ENCODE measurements at places on chromosomes 2 and 18.

DNA sequence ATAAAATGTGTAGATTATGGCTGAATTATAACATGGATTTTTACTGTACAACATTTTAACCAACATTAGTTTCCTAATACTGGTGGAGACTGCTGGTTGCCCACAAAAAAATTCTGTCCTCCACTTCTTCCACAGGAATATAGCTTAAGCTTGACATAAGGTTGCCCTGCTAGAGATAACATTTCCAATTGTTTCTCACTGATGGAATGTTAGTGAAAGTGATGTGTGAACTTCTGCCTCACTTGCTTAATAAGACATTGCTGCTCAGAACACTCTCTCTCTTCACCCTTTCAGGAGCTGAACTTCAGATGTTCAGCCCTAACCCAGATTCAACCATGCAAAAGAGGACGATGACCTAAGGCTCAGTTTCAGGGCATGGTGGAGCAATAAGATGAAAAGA lies 2.7 kb upstream of the SGPP2 start:
- DNase-seq = no peak

- no peak for DNase-seq
These were observed 20.5 kb downstream of the HK2 start for GRCh38 chr2:74854401-74854800.

DNA sequence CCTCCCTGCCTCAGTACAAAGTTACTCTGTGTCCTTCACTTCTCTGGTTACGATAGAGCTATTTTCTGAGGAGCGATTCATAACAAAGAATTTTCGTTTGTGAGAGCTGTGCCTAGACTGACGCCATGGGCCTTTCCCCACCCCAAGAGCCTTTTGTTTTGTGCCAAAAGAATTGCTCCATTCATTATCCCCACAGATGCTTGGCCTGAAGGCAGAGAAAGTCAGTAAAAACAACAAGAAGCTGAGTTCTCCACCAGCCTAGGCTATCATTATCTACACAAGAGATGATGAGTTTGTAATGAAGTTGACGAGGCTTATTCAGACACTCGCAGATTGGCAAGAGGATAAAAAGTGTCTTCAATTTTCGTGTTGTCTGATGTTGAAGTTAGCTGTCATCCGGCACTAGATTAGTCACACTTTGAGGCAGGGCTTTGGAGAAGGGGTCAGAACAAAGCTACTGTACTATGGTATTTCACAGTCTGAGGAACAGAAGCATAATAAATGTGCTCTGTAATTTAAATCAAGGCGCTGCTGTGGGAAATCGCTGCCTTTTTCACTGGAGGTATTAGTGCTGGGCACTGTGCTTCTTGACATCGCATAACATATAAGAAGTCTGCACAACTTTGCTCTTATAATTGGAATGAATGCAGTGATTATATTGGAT lies 278.4 kb upstream of the FIGN start:
- no peak for DNase-seq

GRCh38 chr2:202034249-202035088 lies 814 bp downstream of the FZD7 start:
- DNase-seq = no peak

GRCh38 chr2:118750959-118751565 lies 96.4 kb downstream of the EN1 start:
- no peak for DNase-seq

DNA sequence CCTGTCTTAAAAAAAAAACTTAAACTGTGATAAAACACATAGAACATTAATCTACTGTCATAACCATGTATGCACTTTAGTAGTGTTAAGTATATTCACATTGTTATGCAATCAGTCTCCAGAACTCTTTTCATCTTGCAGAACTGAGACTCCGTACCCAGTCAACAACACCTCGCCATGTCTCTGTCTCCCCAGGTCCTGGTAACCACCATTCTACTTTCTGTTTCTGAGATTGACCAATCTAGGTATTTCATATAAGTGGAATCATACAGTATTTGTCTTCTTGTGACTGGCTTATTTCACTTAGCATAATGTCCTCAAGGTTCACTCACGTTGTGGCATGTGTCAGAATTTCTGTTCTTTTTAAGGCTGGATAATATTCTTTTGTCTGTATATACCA lies 290.8 kb upstream of the CXCR4 start:
- no peak for DNase-seq

- no peak for DNase-seq
These were observed 170.3 kb downstream of the TTC32 start for GRCh38 chr2:19731515-19731914.

- DNase-seq = no peak
These were observed 617.7 kb upstream of the CDH2 start for GRCh38 chr18:28794459-28795245.

DNA sequence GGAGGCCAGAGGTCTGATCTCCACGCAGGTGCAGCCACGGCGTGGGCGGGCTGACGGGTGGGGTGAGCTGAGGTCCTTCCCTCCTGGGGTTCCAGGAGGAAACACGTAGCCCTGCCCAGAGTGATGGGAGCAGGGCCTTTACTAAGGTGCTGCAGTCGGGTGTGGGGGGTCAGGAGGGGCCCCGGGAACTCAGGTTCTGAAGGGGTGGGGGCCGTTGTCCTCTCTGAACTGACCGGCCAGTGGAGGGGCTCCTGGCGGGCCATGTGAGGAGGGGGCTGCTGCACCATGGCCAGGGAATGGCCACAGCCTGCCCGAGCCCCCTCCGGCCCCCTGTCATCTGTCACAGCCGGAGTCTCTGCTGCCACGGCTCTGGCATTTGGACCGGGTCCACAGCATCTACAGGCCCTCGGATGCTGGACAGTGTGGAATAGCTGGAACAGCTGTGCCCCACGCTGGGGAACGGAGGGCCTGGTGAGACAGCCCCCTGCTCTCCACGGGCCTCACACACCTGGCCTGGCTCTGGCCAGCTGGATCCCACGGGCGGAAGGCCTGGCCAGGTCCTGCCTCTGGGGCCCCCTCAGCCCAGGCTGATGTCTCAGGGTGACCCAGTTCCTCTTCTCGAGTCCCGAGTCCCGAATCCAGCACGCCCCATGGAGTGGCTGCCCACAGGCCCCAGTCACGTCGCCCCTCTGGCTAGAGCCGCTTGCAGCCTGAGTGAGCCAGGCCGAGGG lies 145.6 kb upstream of the GPC1 start:
- no peak for DNase-seq

DNA sequence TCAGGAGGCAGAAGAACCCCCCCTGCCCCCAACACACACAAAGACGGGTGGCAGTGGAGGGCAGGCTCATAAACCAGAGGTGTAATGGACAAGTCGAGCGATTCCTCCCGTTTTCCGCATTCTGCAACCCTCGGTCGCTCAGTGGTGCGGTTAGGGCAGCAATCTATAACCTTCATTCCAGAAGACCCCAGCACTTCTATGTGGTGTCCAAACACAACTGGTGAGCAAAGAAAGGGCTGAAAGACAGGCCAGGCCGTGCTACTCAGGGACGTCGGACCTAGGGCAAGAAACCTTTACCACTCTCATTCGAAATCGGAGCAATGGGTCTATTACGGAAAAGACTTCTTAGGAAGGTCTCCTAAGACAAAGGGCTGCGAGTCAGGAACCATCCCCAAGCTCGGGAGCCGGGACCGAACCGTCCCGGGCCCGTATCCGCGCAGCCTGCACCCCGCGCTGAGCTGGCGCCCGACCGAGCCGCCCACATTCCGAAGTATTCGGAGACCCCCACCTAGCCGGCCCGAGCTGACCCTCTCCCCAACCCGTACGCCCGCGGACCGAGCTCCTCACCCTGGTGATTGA lies 568 bp downstream of the ARL5A start:
- DNase-seq = no peak

- DNase-seq = no peak
These were observed 116.6 kb upstream of the PELI1 start for GRCh38 chr2:64260817-64261216.

- no peak for DNase-seq
These were observed 141.1 kb upstream of the ETAA1 start for GRCh38 chr2:67255933-67256615.

GRCh38 chr2:120319123-120319522 lies 26.8 kb upstream of the INHBB start:
- no peak for DNase-seq

DNA sequence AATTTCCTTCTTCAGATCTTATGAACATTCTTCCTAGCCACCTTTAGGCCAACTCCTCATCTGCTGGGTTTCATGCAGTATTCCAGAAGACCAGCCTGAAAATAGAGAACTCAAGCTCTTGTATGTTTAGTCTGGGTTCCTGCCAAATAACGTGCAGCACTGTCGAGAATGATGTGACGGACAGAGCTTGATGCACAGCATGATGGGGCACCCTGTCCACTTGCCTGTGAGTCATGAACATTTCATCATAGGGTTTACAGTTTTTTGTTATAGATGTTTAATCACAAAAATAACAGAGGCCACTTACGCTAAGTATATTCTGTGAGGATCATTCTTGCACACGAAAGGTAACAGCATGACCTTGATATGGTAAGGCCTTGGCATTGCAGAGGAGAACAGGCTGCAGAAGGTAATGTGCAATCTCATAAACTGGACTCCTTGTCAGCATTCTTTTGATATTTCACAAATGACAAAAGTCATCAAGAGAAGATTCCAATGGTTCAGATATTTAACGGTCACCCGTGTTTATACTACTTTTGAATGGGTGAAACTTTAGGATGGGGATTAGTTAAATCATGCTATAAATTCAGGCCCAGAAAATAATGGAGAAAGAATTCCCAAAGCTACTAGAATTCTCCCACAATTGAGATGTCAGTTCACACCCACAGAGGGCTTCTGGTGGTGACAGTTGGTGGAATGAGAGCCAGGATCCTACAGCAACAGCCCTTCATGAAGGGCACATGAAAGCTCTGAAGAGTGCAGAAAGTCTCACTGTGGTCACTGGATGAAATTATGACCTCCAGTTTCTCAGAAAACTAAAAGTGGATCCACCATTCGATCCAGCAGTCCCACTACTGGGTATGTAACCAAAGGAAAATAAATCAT lies 396.1 kb upstream of the RAB12 start:
- DNase-seq = no peak

- no peak for DNase-seq
These were observed 80.3 kb downstream of the TSHZ1 start for GRCh38 chr18:75290737-75291358.

DNA sequence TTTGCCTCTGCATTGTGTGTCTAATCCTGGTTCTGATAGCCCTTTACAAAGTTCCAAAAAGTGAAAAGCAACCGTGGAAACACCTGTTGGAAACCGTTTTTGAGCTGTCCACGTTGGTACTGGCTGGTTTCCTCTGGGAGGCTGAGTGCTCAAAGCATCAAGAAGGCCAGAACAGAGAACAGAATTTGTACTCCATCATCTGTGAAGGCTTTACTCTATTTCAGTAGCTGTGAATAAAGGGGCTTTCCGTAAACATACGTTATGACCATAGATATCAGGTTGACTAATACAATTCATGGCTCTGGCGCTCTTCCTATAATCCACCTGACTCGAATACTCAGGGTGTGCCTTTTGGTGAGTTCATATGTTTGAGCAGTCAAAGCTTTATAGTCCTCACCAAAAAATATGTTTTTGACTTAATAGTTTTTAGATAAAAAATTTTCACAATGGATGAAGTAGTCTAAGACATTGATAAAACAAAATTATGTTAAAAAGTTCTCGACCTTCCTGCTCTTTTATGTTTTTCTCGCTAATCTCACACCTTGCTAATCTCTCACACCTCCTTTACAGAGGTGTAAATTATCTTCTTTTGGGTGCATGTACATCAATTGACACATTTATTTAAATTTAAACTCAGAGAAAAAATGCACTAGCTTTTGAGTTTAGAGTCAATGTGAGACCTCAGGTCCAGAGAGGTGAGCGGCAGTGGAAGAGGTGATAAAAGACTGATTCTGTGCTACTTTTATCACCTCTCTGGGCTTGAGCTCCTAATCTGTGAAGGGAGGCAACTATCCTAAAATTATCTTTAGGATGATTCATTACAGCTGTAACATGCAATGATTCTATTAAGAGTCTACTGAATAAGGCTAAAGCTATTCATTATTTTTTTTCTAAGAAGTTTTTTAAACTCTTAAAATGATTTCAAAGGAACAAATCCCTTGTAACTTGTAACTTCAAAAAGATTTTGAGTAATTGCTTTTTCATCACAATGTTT lies 65.3 kb downstream of the CXCR4 start:
- DNase-seq = no peak

GRCh38 chr2:67137699-67138098 lies 259.4 kb upstream of the ETAA1 start:
- DNase-seq = peak; percentile 10

DNA sequence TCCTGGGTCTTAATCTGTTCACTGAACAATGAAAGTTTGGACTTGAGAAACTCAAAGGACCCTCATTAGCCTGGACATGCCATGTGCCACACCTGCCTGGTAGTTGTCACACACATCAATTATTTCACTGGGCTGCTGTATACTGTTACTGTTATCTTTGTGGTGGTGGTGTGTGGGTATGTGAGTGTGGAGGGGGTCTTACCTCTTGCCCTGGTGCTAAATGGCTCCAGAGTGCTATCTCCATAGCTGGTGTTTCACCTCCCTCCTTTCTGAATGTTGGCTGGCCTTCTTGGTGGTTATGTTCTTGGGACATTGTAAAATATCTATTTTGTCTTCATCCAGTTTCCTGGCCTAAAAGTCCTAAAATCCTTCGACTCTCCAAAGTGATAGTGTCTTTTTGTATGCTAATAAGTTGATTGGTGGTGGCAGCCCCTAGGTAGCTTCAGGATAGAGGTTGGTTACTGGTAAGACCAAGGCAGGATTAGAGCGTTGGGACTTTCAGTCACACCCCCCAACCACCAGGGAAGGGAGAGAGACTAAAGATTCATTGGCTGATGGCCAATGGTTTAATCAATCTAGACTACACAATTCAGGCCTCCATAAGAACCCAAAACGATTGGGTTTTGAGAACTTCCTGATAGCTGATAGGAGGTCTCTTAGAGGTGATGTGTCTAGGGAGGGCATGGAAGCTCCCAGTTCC lies 328.1 kb downstream of the MYCN start:
- no peak for DNase-seq

DNA sequence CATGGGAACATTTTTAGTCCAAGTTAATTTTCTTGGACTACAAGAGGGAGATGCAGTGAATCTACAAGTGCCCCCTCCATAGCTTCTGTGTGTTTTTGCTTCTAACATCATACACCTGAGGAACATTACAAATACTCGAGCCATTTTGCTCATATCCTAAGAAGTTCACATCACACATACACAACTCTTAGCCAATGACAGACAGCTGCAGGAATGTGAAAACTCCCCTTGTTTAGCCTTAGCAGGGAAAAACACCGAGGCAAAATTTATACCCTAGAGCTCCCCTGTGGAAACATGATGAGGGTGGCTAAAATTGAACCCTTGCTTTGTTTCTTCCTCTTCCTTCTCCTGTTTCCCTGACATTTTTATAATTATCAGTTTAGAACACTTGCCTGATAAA lies 928.3 kb upstream of the NRXN1 start:
- DNase-seq = no peak

GRCh38 chr2:37897511-37897910 lies 27.6 kb upstream of the RMDN2 start:
- no peak for DNase-seq
